M059J (cell line): ENCODE measurements at places on chromosomes 7 and 10. TPM values are rescaled to one million over a fixed set of nuclear protein-coding genes. Genes with fewer than 3 reads are reported as not detected.

OPN4 gene
- 0.52 TPM in 1 of 2 replicates, not detected in the other for total RNA-seq

UTF1 gene
- not detected in 2 replicates for total RNA-seq

DGKI gene
- total RNA-seq: 0.12 and 1.1 TPM in 2 replicates

PHKG1 gene
- 0.12 TPM in 1 of 2 replicates, not detected in the other for total RNA-seq

GARIN1A gene
- 0.02 and 0.07 TPM in 2 replicates for total RNA-seq

CD36 gene
- 2.0 and 9.4 TPM in 2 replicates for total RNA-seq

CTAGE8 gene
- total RNA-seq: 0.05 and 0.42 TPM in 2 replicates

NT5C2 gene
- 43.8 and 71.4 TPM in 2 replicates for total RNA-seq

GPRIN2 gene
- 0.10 and 1.6 TPM in 2 replicates for total RNA-seq

MYH16 gene
- 0.05 and 0.34 TPM in 2 replicates for total RNA-seq

FRMPD2 gene
- total RNA-seq: not detected in 2 replicates

CRHR2 gene
- not detected in 2 replicates for total RNA-seq

NPTX2 gene
- not detected in 2 replicates for total RNA-seq

ZP3 gene
- total RNA-seq: 1.9 and 3.6 TPM in 2 replicates

PAX4 gene
- total RNA-seq: not detected in 2 replicates

PLXDC2 gene
- total RNA-seq: 2.8 and 3.3 TPM in 2 replicates

GAD2 gene
- total RNA-seq: not detected in 2 replicates

TMEM130 gene
- 0.37 and 6.2 TPM in 2 replicates for total RNA-seq
